ENCODE measurements at places on chromosomes 3 and 15.

- DNase-seq = no peak
Observed at GRCh38 chr15:46460431-46461094, 825.7 kb downstream of the SQOR start.

GRCh38 chr15:70447928-70448698, 315.2 kb downstream of the UACA start:
- no peak for DNase-seq

- no peak for DNase-seq
Observed at GRCh38 chr3:108118038-108118768, 27.4 kb upstream of the CD47 start.

- no peak for DNase-seq
Observed at GRCh38 chr3:93988283-93988682, 8.3 kb downstream of the ARL13B start.

GRCh38 chr3:126530171-126531050, 6.5 kb downstream of the CHST13 start:
- no peak for DNase-seq

- DNase-seq = no peak
Observed at GRCh38 chr3:32815841-32816438, 1.9 kb upstream of the TRIM71 start.

- no peak for DNase-seq
Observed at GRCh38 chr3:158751316-158751715, 19.1 kb upstream of the RARRES1 start.

- DNase-seq = no peak
Observed at GRCh38 chr3:72474775-72475174, 373.5 kb downstream of the SHQ1 start.

- peak; percentile 52 for DNase-seq
Observed at GRCh38 chr3:28575746-28576613, 227.4 kb upstream of the AZI2 start.

DNA sequence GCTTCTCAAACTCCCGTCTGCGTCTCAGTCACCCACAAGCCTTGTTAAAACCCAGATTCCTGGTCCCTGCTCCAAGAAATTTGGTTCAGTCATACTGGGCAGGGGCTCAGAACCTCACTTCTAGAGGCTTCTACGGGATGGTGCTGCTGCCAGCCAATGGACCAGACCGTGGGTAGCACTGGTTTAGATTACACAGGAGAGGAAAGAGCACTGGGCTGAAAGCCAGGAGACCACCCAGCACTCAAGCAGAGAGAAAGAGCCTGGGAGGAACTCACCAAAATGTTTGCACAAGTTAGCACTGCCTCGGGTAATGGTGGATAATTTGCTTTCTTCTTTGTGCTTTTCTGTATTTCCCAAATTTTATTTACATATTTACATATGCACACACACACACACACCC, 46.9 kb upstream of the MUC13 start:
- DNase-seq = no peak

DNA sequence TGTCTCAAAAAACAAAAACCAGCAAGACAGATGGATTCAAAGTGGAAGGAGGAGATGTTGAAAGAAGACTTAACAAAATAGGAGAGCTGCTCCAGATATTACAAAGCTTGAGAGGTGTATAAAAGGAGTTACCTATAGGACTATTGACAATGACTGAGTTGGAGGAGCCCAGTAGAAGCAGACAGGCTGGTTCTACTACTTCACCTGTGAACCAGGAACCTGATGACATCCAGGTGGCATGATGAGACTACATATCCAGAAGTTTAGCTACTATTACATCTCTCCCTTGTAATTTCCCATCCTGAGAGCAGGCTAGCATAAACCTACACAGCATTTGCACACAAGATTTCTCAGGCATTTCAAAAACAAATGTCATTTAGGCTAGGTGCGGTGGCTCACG, 49.3 kb downstream of the CPEB1 start:
- DNase-seq = no peak

GRCh38 chr15:58139989-58140522, 1.9 kb downstream of the AQP9 start:
- DNase-seq = no peak

DNA sequence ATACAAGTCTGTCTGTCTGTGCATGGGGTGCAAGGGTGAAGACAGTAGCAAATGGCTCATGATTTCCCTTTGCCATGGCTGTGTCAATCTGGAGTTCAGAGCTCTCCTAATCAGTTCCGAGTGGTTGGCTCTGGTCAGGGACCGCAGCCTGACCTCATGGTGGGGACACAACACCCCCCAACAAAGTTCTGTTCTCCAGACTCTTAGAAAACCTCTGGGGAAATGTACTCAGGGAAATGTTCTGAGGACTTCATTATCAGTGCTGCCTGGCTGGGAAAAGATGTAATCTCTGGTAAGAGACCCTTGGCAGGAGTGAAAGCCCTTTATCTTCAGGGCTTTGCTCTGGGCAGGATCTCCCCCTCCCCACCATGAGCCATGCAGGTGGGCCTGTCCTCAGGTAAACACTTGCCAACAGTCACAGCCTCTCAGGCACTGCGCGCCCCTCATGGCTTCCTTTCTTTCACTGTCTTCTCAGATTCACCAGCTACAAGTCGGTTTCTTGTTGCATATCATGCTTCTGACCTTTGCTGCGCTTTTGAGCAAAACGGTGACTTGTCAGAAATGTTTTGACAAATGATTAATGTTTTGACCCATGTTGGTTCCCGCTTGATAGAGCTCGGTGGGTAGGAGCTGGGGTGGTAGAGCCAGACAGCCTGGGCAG, 95.5 kb downstream of the ST6GAL1 start:
- DNase-seq = no peak

DNA sequence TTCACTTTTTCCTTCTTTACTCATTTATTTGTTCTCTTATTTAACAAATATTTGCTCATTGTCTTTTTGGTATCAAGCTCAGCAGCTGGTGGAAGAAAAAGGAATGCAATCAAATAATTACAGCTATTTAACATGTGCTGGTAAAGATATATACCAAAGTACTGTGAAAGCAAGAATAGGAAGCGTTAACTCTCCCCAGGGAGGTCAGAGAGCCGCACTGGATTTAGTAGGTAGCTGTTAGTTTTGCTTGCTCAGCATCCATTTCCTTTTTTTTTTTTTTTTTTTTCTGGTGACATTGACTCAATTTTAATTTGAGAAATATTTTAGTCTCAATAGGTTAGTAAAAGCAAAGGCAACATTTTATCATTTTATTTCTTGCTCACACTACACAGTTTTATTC, 308.5 kb upstream of the MDFIC2 start:
- no peak for DNase-seq

DNA sequence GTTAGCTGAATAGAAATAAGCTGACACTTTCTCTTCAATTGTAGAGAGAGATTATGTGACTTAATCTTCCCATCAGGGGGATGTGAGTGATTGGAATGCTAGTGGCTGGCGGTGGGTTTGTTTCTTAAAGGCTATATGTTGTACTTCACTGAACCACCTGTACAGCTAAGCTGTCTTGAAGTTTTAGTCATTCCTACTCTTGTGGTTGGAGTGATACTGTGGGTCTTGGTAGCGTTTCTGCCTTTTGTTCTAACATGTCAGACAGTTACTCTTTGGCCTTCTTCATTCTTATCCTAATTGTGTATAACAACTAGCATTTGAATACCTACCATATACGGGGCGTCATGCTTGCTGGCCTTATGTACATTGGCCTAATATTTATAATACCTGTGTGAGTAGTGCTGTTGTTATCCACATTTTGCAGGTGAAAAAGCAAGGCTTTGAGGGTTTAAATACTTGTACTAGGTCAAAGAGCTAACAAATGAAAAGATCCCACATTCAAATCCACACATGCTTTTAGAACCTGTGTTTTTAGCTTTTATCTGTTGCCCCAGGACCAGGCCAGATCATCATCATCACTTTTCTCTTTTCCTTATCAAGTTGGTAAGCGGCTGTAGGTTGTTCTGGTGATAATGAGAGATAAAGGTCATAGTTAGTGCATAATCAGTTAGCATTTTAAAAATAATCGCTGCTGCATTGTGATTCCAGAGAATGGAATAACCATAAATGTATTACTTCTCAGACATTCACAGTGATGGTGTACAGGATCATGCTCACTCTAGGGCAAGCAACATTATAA, 50.2 kb downstream of the AKAP13 start:
- DNase-seq = no peak

DNA sequence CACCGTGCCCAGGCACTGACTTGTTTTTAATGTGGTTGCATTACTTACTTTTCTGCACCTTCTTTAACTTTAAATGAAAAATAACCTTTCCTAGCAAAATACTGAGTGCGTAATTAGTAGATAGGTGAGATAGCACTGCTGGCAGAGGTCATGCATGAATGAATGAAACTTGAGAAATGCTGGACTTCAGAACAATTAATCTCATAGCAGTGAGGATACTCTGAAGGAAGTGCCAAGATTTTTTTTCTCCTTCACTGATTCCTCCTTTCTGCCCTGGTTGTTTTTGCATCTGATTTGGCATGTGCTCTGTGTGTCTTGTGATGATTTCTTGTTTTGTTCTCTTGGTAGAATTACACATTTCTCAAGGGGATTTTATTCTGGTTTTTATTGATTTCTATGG, 378.9 kb downstream of the PTPRG start:
- no peak for DNase-seq

DNA sequence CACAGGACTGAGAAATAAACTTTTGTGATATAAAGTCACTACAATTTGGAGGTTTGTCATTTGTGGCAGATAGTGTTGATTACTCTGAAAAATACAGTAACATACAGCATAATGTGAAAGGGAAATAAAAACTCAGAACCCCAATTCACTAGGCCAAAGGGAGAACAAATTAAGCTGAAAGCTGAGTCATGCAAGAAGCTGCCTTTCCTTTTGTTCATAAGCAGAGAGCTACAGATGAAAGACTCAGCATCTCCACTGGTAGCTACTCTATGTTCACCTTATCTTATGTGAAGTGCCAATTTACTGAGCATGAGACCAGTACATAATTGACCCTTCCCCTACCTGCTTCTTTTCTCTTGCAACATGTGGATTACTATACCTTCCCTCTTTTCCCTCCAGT, 19.3 kb upstream of the SLTM start:
- no peak for DNase-seq

DNA sequence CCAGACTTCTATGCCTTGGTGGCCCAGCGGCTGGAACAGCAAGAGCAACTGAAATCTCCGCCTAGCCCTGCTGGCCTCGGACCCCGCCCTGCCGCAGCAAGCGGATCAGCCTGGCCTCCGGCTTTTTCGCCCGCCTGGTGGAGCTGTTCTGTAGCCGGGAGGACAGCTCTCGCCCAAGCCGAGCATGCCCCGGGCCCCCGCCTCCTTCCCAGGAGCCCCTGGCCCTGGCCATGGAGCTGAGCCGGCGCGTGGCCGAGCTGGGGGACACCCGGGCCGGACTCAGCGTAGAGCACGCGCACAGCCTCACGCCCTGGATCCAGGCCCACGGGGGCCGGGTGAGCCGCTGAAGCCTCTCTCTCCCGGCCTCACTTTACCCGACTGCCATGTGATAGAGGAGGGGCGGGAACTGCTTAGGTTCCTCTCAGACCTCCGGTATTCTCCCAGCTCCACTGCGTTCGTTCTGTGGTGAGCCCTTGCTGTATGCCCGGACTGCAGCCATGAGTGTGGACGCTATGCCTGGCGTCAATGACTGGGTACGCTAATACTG, 24.1 kb upstream of the MRPL3 start:
- peak; percentile 42 for DNase-seq

Measured in neuronal stem cell (in vitro differentiated cells).